Amygdala (tissue), 56 donors: ENCODE measurements at places on chromosomes 16 and 17.
A peak's percentile ranks its signal among the peaks of the same experiment; 100 is the strongest.

DNA sequence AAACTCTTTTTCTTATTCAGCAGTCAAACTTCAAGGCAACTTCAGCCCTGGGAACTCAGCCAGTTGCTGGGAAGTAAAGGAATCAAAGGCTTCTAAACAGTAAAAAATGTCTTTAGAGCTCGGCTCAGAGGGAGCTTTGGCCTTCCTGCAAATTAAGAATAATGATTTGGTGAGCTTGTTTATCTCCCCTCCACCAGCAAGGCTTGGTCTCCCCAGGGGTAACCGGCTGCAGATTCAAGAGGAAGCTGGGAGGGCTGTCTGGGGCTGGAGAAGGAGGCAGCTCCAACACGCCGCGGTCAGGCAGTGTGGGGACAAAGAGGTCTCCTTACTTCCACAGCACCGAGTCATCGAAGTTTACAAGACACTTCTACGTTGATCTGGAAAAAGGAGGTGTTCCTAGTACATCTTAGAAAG lies 17.7 kb upstream of the DOC2B start:
- no peak for DNase-seq

DNA sequence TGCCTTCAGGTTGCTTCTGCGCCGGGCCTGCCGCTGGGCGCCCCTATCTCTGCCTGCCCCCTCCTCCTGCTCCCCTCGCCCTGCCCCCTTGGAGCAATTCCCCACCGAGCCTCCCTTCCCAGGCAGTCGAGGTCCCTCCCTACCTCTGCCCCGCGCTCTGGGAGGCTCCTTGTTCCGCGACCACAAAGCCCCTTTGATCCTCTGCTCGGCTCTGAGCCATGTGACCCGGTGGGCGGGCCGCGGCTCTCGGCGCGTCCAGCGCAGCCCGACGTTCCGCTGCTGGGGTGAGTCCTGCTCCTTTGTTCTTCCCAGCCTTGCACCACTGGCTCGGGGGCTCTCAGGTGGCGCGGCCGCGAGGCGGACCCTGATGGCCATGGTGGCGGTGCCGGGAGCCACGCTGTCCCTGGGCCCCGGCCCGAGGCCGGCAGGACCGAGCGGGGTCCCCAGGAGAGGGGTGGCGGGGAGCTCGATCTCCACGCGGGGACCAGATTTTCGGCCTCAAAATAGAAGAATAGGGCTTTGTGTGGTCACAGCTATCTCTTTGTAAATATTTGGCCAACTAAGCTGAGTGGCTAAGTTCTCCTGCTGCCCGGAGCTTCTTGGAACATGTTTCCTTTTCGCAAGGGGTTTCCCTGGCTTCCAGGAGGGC lies 310.6 kb downstream of the SEC14L1 start:
- peak; percentile 83 for DNase-seq

- peak; percentile 72 for DNase-seq
These were observed 1.1 kb upstream of the STUB1 start for GRCh38 chr16:678858-679813.

GRCh38 chr16:57950382-57950781 lies 20.5 kb downstream of the CNGB1 start:
- no peak for DNase-seq

GRCh38 chr16:29784157-29784556 lies 6.1 kb downstream of the ZG16 start:
- no peak for DNase-seq

DNA sequence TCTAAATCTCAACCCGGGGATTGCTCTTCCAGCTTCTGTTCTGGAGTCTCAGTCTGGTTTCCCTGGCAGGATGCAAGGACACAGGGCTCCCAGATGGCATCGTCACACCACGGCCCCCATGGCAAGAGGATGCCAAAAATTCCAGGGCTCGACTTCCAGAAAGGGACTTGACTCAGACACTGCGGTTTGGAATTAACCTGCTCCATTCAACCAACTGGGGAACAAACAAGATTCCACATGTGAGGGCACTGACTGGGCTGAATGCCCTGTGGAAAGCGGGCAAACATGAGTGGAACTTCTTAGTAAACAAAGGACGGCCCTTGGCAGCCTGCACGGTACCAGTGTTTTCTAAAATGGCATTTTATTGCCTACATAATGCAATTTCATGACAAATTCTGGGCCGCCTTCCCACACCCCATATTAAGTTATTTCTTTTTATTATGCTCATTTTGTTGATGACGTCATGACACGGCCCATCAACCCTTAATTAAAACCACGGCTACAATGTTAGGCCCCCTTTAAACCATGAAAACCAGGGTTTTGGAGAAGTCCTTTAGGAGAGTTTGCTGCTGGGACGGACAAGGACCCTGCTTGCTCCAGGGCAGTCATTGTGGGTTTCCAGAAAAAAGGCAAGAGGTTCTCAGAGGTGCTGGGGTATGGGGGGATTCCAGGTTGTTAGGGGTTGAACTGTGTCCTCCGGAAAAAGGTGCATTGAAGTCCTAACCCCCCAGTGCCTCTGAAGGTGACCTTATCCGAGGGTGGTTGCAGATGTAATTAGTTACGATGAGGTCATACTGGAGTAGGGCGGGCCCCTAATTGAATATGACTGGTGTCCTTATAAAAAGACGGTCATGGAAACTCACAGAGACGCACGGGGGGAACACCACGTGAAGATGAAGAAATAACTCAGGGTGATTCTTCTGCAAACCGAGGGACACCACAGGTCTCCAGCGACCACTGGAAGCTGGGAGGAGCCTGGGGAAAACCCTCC lies 205.6 kb downstream of the FOXL1 start:
- DNase-seq, result no peak

DNA sequence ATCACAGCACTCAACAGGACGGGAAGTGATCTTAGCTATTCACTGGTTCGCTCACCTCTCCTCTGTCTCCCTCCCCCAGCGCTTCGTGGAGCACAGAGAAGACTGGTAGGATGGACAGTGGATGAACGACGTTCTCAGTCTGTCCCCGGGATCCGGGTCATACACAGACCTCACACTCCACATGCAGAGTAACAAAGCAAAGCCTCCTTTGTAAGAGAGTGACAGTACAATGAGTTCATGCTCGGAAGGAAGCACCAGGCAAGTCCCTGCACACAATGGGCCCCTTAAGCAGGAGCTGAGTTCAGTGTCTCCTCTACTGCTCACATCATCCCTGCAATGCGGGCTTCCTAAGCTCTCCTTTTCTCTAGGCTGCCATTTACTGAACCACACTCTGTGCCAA lies 356.9 kb downstream of the C16orf95 start:
- no peak for DNase-seq

DNA sequence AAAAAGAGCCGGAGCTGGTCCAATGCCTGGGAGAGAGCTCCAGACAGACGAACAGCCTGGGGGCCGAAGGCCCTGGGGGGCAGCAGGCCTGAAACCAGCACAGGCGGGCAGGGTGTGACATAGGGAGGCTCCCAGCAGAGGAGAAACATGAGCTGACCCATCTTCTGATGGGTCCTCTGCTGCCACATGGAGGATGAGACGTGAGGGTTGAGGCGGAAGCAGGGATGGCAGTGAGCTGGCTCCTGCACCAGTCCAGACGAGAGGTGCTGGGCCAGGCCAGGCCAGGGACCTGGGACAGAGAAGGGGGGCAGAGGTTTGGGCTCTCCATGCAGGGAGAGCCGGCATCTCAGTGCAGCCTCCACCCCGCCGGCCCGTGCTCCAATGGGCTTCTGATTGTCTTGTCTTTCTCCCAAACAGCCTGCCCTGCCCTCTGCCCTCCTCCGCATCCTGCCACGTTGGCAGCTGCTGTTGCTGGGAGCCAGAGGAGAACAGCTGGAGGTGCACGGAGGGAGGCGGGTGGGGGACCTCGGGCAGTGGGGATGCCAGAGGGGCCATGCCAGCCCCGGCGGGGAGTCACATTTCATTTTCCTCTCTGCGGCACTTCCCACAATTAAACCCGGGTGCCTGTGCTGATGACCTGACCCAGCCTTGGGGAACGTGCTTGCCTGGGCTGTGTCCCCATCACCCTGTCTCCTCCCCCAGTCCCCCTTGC lies 139.1 kb upstream of the GSE1 start:
- DNase-seq, result no peak

- peak; percentile 58 for DNase-seq
These were observed 28.8 kb downstream of the GINS2 start for GRCh38 chr16:85659805-85660511.

DNA sequence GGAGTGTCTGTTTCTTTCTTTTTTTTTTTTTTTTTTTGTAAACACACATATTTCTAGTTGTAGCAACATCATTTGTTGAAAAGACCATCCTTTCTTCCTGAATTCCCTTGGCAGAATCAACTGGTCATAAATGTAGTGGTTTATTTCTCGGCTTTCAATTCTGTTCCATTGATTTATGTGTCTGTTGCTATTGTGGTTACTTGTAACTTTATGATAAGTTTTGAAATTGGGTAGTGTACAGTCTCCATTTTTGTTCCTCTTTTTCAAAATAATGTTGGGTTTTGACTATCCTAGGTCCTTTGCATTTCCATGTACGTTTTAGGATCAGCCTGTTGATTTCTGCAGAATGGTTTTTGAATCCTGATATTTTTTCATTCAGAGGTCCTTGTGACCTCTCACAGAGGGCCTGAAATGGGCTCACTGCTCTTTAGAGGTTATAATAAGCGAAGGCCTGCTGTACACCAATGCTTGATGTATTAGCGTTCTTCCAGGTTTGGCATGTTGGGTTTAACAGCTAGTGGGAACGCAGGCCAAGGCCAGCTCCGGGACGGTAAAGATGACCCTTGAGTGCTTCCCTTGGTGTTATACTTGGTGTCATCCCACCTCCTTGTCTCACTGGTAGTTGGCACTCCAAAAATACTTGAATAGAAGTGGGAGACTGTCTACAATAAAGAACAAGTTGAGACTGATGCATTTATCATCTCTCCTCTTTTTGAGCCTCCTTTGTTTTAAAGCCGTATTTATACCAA lies 43.8 kb downstream of the ZNRF1 start:
- no peak for DNase-seq

- DNase-seq, result no peak
These were observed 5.2 kb upstream of the PKMYT1 start for GRCh38 chr16:2985462-2985861.

DNA sequence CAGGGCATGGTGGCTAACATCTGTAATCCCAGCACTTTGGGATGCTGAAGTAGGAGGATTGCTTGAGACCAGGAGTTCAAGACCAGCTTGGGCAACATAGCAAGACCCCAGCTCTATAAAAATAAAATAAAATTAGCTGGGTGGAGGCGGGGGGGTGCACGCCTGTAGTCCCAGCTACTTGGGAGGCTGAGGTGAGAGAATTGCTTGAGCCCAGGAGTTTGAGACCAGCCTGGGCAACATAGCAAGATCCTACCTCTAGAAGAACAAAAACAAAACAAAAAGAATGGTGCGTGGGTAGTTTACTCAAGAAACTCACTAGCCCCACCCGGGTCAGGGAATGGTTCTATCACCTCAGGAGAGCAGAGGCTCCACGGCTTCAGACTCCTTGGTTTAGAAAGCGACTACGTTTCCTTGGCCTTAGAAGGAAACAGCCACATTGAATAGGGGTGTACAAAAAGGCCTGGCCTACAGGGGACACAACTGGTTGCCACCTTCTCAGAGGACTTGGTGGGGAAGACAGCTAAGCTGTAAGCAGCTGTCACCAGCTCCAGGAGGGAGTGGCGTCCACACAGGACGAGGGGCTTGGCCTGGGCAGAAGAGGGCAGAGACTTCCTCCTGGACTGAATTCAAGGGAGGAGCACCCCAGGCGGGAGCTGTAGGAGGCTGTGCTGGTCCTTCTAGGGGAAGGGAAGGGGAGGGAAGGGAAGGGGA lies 716 bp downstream of the TK1 start:
- no peak for DNase-seq

- DNase-seq, result no peak
These were observed 668.2 kb downstream of the CDH11 start for GRCh38 chr16:64453646-64454045.

DNA sequence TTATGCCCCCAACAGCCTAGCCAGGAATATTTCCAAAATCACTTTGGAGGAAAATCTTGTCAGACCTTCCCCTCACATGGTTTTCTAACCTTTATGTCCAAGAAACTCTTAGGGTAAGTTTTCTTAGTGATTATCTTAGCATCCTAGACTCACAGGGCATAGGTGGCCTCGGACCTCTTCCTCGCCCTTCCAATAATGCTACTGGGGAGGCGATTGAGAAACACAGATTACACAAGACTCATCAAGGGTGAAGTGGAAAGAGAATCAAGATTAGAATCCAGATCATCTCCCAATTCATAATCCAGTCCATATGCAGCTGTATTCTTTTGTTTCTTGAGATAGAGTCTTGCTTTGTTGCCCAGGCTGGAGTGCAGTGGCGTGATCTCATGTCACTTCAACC lies 358.4 kb upstream of the CDH5 start:
- DNase-seq, result no peak

DNA sequence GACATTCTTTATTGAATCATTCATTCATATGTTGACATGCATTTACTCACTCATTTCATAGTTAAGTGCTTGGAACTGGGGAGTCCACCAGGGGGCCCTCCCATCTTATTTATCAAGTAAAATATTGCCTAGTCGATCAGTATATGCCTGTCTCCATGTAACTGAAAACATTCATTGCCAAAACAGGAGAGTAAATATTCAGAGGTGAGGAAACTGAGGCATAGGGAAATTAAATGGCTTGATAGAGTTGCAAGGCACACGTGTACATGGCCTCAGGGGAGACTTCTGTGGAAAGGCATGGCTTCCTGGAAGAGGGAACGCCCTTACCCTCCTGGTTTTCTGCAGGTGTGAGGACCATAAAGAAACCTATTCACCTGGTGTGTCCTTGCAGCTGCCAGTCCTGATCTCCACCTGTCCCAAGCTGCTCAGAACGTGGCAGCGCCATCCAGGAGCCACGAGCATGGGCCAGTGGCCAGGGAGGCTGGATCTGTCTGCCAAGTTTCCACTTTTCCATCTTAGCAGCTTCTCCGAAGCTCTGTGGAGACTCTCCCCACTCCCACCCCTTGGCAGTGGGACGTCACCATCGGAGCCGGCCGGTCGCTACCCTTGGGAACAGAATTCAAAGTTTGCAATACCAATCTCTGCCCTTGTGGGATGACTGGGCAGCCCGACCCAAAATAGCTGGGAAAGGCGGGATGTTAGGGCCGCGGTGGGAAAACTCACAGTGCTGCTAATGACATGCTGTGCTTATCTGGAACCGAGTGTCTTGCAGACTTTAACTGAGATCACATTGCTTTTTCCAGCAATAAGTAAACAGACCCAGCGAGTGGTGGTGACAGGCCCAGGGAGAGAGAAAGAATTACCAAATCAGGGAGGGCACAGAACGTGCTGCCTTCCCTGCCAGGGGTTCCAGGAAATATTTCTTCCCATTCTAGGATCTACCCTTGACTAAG lies 4.1 kb upstream of the C1QTNF1 start:
- DNase-seq, result no peak

DNA sequence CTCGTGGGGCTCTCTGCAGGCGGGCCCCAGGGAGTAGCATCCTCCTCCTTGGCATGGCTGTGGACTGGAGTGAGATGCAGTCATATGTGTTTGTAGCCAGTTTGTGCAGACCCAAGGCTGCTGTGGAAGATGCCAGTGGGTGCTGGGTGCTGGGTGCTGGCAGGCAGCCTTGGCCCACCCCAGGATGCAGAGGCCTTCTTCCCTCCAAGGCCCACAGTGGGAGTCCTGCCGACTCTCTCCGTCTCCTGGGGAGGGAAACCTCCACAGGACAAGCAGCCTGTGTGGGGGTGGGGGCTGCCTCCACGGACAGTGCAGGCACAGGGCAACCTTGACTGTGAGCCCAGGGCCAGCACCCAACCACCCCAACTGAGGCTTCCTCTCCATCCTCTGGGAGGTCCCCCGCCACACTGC lies 13.8 kb upstream of the TMEM92 start:
- no peak for DNase-seq

- DNase-seq, result no peak
These were observed 174.3 kb upstream of the TBX2 start for GRCh38 chr17:61225178-61225882.

GRCh38 chr17:14487068-14487467 lies 186.2 kb downstream of the HS3ST3B1 start:
- no peak for DNase-seq

- DNase-seq, result no peak
These were observed 90.7 kb upstream of the SMIM36 start for GRCh38 chr17:55601874-55602364.
